Activated T-cell treated with anti-CD3 and anti-CD28 coated beads for 1 hour (primary cell): ENCODE measurements at places on chromosomes 7 and 10.

DNA sequence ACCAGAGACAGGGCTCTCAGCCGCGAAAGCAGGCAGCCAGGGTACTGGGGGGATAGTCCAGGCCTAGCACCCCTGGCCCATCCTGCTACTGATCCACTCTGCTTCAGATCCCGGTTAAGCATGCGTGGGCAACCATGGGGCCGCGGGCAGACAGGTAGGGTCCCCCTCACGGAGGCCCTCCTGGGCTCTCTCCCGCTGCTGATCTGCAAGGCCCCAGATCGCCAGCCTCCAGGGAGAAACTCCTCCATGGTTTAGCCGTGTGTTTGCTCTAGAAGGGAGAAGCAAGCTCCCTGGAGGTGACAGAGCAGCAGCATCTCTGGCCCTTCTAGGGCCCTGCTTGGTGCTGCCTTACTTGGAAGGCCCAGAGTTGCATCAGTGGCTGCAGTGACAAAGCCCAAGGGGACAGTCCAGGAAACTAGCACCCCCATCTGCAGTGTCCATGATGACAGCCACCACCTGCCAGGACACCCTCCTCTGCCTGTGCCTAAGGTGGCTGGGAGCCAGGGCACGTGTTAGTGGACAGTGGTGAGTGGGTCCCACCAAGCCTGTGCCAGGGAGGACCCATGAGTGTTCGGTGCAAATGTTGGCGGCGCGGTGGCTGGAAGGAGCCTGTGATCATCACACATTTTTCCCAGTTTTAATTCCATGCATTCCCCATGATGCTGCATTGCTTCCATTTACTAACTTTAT is 29.2 kb downstream of the CALML5 start:
- no peak for DNase-seq

GRCh38 chr10:15462253-15462897 is 91.3 kb upstream of the FAM171A1 start:
- DNase-seq: no peak

- no peak for DNase-seq
These were observed 149.3 kb upstream of the NRP1 start for GRCh38 chr10:33483816-33484190.

DNA sequence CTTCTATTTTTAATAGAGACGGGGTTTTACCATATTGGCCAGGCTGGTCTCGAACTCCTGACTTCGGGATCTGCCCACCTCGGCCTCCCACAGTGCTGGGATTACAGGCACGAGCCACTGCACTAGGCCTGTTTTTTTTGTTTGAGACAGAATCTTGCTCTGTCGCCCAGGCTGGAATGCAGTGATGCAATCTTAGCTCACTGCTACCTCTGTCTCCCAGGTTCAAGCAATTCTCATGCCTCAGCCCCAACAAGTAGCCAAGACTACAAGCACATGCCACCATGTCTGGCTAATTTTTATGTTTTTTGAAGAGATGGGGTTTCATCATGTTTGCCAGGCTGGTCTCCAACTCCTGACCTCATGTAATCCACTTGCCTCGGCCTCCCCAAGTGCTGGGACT is 73.7 kb downstream of the TYW1B start:
- no peak for DNase-seq

- DNase-seq: no peak
These were observed 52.2 kb upstream of the SEC61G start for GRCh38 chr7:54811041-54811845.

GRCh38 chr7:2232766-2233520 is at the start of gene MAD1L1:
Gene MAD1L1 (minus strand): TSS chr7:2232945. CDS start chr7:2230133, 2,812 bp downstream.
- peak; percentile 85 for DNase-seq
